ENCODE measurements at places on chromosomes 6 and 20.
A peak's percentile ranks its signal among the peaks of the same experiment; 100 is the strongest.

DNA sequence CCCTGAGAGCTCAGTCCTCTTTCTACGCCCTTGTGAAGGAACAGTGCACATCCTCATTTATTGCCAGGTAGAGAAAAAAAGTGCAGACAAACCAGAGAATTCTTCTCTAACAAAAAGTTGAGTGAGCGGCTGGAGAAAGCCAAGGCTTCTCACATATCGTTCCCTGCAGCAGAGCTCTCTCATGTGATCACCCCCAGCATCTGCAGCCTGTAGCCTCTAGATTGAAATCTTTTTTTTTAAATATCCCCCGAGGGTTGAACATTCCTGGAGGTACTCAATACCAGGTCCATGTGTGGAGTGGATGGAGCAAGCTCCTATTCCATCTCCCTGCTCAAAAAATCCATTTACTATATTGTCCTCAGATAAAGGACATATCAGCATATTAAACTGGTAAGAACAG, 22.9 kb upstream of the ZNF133 start:
- no peak for DNase-seq

DNA sequence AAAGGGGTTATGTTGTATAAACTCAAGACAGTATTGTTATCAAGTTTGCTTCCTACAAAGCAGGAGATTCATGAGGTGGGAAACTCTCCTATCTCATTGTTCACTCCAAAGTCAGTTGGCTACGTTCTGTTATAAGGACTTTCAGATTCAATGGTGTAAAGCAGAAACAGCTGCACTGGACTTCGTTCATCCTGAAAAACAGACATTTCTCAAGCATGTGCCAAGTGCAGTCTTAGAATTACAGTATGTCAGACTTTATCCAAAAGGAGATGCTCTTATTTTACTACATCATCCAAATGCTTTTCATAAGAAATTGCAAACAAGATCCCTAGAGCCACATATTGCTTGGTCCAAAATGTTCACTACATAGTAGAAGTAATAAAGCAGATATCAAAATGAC, 14.9 kb downstream of the COL21A1 start:
- no peak for DNase-seq

- DNase-seq, result peak; percentile 22
These were observed 44.6 kb upstream of the PXDC1 start for GRCh38 chr6:3795836-3796718.

- DNase-seq, result no peak
These were observed 620.1 kb downstream of the COL12A1 start for GRCh38 chr6:74585753-74586152.

DNA sequence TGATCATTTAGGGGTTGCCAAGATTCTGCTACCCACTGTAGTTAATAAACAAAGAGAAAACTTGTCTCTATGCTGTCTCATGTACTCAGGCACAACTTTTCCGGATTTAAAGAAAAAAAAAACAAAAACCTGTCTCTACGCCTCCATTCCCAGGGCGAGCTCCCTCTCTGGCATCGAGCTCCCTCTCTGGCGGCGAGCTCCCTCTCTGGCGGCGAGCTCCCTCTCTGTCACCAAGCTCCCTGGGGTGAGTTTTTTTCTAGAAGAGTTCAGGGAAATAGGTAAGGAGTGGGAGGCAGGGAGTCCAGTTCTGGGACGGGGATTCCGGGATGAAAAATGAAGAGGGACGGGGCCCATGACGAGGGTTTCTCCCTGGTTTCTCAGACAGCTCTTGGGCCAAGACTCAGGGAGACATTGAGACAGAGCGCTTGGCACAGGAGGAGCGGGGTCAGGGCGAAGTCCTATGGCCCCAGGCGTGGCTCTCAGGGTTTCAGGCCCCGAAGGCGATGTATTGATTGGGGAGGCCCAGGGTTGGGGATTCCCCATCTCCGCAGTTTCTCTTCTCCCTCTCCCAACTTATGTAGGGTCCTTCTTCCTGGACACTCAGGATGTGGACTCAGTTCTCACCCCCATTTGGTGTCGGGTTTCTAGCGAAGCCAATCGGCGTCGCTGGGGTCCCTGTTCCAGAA, 16.5 kb upstream of the HLA-A start:
- no peak for DNase-seq

DNA sequence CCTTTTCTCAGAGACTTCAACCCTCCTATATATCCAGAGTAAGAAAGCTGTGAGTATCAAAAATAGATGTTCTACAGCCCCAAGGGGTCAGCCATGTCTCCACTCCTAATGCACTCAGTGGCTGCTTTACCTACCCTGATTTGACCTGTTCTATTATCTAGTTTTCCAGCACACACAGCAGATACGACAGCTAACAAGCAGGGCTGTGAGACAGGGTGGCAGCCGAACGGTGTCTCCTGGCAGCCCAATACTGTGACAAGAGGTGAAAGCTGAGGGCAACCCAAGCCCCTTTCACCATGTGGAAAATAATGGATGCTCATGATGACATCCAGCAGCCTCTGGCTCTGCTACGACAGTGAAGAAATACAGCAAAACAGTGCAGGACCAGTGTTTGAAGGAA, 67.9 kb downstream of the KIF13A start:
- no peak for DNase-seq

DNA sequence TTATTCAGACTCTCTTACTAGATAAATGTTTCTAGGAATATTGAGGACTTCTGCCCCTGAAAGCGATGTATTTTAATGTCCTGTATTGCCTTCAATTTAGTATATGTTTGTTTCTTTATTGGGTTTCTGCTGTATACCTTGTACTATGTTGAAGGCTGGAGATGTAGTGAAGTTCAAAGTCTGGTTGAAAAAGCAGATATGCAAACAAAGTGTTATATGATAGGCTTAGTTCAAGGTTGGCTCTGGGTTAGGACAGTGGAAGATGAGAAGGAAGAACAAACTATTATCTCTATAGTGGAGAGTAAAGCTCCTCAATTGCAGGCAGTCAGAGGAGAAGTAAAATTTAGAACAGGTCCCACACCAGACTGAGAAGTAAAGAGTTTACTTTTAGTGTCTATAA, 36.3 kb upstream of the ADGRG6 start:
- DNase-seq, result no peak

DNA sequence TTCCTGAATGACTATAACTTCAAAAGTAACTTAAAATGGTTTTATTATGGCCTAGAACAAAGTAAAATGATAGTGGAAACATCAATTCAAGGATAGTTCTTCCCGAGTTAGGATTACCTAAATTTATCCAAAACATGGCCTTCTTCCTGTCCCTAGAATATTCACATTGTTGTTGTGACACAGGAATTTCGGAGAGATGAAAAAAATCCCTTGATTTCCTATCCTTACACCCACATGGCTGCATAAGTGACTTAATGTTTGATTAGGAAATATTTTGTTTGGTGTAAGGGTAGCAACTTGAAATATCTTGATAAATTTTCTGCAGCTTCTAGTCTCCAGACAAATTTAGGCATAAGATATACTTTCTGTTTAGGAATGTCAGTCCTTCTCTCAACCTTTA, 27.8 kb downstream of the ZNF451 start:
- no peak for DNase-seq

DNA sequence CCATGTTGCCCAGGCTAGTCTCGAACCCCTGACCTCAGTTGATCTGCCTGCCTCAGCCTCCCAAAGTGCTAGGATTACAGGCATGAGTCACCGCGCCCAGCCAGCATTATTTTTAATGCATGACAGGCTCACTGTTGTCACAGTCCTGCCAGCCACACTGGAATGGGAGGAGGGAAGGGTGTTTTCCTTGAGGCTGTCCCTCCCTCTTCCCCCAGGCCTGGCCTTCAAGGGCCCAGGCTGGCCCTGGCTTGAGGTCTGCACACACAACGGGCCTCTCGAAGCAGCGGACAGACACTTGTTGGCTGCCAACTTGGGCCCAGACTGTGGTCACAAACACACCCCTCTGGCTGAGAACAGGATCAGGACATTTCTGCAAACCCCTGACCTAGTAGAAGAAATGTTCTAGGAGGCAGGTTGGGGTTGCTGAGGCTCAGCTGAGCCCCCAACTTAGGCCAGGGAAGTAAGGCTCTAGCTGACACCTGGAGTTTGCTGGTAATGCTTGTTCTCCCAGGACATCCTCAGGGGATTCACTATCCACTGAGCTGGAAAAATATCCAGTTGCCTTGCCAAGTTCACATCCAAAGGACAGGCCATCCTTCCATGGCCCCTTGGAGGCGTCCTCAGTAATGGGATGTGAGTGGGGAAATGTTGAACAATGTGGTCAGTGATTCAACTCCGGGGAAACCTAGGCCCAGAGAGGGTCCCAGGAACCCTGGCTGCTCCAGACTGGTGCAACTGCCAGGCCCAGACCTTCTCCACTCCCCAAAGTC, 9.9 kb downstream of the SNTA1 start:
- peak; percentile 17 for DNase-seq

GRCh38 chr20:61271312-61272231, 19.5 kb downstream of the CDH4 start:
- peak; percentile 50 for DNase-seq
